CD14-positive monocyte (primary cell): ENCODE measurements at places on chromosomes 12 and 14. TPM values are rescaled to one million over a fixed set of nuclear protein-coding genes. Genes with fewer than 3 reads are reported as not detected.

The FAM186B gene
- not detected in 2 replicates for polyA plus RNA-seq

GRCh38 chr12:49806321-49806813 is 21.8 kb downstream of the NCKAP5L start:
- no peak for DNase-seq

GRCh38 chr14:79193689-79194477 is 1017.4 kb downstream of the DIO2 start:
- no peak for DNase-seq

The LHX5 gene
- not detected in 2 replicates for polyA plus RNA-seq

DNA sequence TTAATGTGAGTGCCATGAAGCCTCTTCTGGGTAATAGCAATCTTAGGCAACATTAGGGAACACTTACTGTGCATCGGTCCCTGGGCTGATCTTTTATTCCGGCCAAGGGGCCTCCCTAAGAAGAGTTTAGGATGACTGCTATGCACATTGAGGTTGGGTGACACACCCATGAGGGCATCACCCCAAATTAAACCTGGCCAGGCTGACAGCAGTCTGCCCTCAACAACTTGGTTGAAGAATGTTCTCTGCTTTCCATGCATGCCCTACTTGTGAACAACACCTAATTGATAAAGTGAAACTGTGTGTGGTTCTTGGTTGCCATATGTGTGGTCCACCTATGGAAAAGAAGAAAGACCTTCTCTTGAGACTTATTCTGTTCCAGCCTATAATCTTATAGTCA is 1098.0 kb downstream of the BCL11B start:
- DNase-seq: no peak

DNA sequence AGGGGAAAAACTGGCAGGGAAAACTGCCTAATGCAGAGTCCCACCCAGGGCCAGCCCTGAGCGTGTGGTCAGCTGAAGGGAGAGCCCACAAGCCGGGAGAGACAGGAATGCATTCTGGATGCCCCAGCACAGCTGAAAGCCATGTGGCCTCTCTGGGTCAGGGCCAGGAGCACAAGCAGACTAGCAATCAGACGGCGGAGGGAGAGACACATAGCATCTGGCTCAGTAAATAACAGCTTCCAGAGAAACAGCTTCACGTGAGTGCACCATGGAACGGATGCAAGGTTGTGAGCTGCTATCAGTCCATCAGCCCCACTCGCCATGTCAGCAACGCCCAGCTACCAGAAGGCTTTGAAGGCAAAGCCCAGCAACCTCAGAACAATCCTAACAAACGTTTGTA is 28.2 kb upstream of the TMEM106C start:
- no peak for DNase-seq

- DNase-seq: no peak
These were observed at the start of gene CCER1 for GRCh38 chr12:90954921-90955320. Gene CCER1 (minus strand): TSS chr12:90955176. CDS start chr12:90954742, 434 bp downstream.

DNA sequence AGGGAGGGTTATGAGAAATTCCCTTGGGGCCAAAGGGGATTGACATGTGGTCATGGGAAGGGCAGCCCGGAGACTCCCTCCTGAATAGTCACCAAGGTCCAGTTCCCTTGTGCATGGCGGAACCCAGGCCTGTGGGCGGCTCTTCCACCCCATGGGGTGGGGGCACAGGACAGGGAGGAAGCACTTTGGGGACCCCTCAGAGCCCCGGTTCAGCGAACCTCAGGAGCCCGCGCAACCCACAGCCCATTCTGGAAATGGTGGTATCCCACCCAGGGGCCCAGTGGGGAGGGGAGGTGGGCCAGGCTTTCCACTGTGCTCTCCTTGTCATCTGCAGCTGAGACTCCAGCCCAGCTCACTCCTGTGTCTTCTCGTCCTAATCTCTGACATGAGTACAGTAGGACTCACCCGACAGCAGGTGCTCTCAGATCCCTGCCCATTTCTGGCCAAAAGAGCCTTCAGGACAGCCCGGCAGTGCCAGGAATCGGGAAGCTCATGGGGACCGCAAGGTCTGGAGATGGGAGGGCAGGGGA is 255.2 kb upstream of the SFSWAP start:
- no peak for DNase-seq

The MYH7 gene
- not detected for polyA plus RNA-seq

DNA sequence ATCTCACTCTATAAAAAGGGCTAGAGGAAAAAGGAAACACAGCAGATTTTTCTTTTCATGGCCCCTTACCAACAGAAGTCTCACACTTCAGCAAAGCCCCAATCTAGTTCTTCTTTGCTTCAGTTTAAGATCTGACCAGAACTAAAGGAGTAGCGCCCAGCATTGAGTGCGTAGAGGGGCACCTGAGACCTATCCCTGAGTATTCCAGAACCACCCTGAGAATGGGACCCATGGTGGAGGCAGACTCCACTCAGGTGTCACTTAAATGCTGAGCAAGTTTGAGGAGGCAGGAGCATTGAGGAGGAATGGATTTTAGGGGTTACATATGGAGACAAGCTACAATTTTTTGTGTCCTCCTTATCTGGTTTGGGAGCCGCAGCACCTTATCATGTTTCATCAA is 1.8 kb upstream of the HOXC11 start:
- no peak for DNase-seq

The HAL gene
- 22.3 and 42.0 TPM in 2 replicates for polyA plus RNA-seq

DNA sequence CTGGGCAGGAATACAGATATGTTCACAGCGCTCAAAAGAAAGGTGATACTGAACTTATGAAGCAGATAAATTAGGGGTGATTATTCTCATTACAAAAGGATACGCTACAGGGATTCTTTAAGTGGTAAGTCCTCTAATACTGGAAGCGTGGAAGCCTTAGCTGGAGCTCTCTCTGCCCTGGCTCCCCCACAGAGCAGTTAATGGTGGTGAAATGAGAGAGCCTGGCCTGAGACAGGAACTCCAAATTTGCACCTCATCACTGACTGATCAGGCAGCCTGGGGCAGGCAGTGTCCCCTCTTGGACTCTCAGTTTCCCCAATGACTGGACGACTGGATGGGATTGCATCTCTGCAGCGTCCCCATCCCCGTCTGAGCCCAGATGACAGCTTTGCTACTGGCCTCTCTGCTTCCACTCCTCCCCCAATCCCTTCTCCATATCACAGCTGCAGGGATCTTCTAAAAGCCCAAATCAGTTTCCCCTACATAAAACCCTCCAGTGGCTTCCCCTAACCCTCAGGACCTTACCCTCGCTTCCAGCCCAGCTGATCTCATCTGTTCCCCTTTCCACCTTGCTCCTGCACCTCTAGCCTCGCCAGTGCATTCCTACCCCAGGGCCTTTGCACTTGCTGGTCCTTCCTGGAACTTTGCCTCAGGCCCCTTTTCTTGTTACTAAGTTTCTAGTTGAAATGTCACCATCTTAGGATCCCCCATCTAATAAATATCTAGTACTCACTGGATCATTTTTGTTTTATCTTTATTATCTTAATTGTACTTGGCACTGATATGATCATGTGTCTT is 171.7 kb upstream of the LHX5 start:
- DNase-seq: no peak
